Activated CD4-positive, alpha-beta T cell treated with anti-CD3 and anti-CD28 coated beads, Interleukin-2, Interleukin-4, amounts not matched to agents 100 ng/mL and 50 ng/mL, durations not matched to agents 16 hours and 8 hours (primary cell): ENCODE measurements at places on chromosomes 12 and 14.

GRCh38 chr12:46438719-46439319 is 66.2 kb upstream of the SLC38A2 start:
- DNase-seq: no peak

- DNase-seq: no peak
Measured at GRCh38 chr12:115273456-115273855, 589.5 kb upstream of the TBX3 start.

DNA sequence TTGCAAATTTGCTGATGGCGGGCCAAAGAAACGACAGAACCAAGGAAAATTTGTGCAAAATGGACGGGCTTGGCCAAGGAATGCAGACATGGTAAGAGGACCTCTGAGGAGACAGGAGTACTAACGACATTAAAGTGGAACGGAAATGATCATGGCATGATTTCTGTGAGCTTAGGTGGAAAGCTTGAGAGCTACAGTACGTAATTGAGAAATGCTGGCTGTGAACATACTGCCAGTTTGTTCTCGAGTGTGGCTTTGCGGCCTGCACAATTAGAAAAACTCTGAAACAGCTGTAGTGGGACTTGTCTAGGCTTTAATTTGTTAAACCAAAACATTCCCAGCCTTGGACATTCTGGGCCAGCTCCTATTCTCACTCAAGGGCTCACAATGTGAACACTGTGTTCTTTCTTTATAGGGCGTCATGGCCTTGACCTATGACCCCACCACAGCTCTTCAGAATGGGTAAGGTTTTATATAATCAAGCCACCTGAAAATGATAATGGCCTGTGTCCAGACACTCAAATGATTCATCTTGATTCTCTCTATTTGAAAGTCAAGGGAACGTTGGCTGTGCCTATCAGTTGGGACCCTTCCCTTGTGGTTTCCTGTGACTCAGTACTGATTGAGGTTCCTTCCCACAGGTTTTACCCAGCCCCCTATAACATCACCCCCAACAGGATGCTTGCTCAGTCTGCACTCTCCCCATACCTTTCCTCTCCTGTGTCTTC is 48.5 kb downstream of the BAZ2A start:
- peak; percentile 74 for DNase-seq

DNA sequence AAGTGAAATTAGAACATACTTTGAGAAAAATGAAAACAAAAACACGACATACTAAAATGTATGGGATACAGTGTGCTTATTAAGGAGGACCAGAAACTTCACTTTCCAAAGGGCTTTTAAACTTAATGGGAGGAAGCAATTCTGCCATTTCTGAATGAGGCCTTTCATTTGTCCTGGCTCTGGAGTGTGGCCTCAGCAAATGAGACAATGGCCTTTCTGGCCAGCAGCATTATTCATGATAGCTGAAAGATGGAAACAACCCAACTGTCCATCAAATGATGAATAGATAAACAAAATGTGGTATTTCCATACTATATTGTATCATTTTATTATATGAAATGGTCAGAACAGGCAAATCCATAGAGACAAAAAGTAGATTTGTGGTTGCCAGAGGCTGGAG is 338.6 kb downstream of the CEP128 start:
- no peak for DNase-seq

GRCh38 chr12:21453312-21453852 is 15.9 kb downstream of the PYROXD1 start:
- peak; percentile 85 for DNase-seq

GRCh38 chr14:106268013-106268727 is 741.8 kb downstream of the TMEM121 start:
- peak; percentile 91 for DNase-seq

- DNase-seq: no peak
Measured at GRCh38 chr12:3005736-3006135, 46.5 kb downstream of the TEAD4 start.

- peak; percentile 2 for DNase-seq
Measured at GRCh38 chr12:93624595-93625294, 52.3 kb downstream of the SOCS2 start.
